ENCODE measurements at places on chromosomes 3 and 15.
A peak's percentile ranks its signal among the peaks of the same experiment; 100 is the strongest.

DNA sequence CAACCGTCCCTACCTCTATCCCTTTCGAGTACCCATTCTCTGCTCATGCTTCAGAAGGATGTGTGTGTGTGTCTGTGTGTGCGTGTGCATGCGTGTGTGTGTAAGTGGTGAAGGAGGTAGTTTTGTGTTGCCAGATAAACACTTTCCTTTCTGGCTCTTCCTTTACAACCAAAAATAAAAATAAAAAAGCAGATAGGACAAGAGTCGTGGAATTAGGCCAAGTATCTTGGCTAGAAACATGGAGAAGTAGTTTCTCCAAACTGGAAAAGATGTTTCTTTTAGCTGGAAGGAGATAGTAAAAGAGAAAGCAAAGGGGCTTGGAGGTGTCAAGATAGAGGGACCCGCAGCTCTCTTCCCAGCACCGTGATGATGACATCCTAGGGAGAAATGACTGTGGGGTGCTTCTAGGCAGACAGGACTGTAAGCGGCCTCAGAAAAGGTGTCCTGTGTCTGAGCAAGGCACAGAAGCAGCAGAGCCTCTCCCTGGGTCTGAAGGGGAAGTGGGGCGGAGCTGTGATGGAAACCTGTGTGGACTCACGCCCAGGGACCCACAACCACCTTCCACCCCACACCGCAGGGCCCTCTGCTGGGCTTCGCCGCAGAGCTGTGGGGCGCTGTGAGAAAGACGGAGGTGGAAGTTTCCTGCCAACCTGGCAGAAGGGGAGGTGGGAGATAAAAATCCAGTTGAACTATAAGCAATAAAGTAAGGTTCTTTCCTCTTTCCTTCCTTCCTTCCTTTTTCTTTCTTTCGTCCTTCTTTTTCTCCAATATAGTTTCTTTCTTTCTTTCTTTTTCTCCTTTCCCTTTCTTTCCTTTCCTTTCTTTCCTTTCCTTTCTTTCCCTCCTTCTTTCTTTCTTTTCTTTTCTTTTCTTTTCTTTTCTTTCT is 35.3 kb downstream of the MUC20 start:
- peak; percentile 38 for DNase-seq

- DNase-seq: no peak
These were observed 695.4 kb downstream of the FHIT start for GRCh38 chr3:60555686-60556354.

GRCh38 chr15:90557186-90558084 is 27.7 kb downstream of the CRTC3 start:
- DNase-seq: no peak

DNA sequence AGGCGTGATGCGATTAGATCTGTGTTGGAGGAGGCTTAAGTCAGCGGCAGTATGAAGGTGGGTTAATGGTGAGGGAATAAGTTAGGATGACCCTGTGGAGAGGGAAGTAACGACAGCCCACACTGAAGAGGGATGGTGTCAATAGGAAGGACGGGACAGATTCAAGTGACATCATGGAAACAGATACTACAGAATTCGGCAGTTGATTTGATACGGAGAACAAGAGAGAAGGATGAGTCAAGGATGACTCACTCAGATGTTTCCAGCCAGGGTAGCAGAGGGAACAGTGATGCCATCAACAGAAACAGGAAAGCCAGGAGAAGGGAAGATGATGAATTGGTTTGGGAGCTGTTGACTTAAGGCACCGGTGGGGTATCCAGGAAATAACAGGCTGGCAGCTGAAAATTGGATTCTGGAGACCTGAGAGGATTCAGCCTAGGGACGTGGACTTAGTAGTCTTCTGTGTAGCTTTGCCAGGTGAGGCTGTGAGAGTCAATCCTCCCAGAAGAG is 38.0 kb downstream of the SHC4 start:
- no peak for DNase-seq

GRCh38 chr3:12759097-12759679 is at the start of gene TMEM40:
TSS of gene TMEM40 (minus strand) at chr3:12759259. CDS start at chr3:12749832, 9,427 bp downstream.
- DNase-seq: no peak

DNA sequence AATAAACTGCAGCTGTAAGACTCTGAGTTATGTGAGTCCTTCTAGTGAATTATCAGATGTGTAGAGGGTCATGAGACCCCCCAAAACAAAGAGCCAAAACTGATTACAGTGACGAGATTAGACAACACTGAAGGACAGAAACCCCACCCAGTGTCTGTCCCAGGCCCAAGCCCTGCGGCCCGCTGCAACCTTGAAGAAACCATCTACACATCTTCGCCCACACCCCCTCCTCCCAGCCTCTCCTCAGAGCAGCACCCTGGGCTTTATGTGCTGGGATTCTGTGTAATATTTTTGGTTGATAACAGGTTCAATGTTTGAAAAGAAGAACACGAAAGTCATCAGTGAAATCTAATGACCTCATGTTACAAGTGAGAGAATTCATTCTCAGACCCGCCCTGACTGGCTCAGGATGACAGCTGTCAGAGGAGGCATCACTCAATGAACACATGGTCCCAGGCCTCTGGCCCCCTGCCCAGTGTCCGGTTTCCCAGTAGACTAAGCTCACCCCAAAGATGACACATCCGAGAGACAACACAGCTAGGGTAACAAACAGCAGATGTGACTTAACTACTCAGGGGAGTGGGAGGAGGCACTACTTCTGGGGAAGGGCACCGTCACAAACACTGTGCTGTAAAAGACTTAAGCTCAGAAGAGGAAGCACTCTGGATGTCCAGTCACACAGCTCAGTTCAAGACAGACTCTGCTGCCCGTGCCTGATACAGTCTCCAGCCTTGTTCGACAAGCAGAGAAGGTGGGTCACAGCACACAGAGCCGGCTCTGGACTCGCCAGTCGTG is 48.9 kb downstream of the NIPA2 start:
- no peak for DNase-seq

- DNase-seq: no peak
These were observed 5.2 kb downstream of the CAPN3 start for GRCh38 chr15:42364529-42364928.

- no peak for DNase-seq
These were observed 626.1 kb downstream of the CADM2 start for GRCh38 chr3:85584779-85585356.

- DNase-seq: no peak
These were observed 228.9 kb downstream of the SNRPN start for GRCh38 chr15:25183581-25184251.

GRCh38 chr15:68383161-68384074 is 48.5 kb downstream of the ITGA11 start:
- peak; percentile 46 for DNase-seq

DNA sequence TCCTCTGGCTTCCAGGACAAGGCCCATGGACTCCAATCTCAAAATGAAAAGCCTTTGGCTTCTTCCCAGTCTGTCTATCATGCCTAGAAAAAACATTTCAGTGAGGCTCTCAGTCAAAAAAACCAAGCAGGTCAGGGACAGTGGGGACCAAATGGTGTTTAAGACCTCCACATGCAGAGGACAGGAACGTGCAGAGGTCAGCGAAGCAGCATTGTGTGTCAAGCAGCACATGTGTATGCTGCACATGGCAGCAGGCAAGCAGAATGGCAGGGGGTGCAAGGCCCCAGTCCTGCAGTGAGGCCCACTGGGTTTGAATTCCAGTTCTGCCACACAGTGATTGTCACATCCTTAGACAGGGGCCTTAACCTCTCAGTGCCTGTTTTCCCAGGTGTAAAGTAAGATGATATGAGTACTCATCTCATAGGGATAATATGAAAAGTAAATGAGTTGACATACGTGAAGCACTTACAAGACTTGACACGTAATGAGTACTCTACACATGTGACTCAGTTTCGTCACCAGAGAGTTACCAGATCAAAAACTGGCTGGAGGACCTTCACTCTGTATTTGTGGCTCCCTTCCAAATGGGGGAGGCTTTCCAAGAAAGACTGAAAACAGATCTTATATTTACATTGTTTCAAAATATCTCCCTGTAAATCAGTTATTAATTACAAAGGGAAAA is 11.2 kb downstream of the STIMATE start:
- DNase-seq: no peak

- no peak for DNase-seq
These were observed 4.7 kb downstream of the BAHD1 start for GRCh38 chr15:40445421-40445922.

GRCh38 chr3:65975032-65975431 is 63.7 kb downstream of the MAGI1 start:
- DNase-seq: no peak

DNA sequence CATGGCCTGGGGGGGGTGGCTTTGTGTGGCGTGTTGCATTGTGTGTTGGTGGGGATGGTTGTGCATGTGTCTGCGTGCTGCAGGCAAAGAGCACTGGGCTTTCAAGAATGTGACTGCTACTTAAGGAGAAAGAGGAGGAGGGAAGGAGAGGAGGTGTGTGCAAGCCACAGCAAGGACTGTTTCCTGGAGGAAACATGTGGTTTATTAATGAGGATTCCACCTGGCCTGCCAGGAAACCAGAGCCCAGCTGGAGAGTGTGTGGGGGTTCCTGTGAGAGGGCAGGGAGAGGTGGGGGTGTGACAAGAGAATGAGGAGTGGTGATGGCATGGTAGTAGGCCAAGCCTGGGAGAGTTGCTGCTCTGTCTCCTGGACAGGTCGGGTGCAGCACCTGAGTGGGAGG is 258.1 kb upstream of the ROPN1 start:
- DNase-seq: no peak

DNA sequence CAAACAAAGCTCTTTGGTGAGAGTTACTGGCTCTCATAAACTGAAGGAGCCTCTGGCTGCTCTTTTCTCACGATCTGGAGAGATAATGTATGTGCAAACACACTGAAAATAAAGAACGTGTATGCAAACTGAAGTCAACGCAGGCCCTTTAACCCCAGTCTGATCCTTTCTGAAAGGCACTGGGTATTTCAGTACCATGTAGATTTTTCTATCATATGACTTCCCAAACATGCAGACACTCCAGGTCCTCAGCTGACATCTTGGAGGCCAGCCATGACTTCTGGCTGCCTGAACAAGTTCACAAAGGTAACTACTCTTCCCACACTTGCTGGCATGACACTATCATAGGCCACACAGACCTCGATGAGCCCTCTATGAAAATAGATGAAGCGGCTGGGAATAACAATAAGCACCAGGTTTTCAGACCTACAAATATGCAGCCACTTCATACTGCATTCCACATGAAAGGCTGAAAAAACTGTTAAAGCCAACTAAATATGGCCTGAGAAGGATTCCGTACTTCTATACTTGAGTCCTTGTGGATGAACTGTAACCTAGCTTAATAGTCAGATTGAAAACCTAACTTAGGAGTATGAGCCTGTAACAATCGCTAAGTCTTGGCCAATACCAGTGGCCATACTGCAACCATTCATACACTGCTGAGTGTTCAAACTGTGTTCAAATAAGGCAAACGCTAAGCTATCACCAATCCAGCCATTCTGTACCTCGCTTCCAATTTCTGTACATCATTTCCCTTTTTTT is 121.3 kb downstream of the THRB start:
- DNase-seq: no peak

- DNase-seq: no peak
These were observed 665.5 kb upstream of the NAALADL2 start for GRCh38 chr3:174193604-174194003.

Measured in CD4-positive, alpha-beta T cell treated with Interleukin-4 for 4 hours (primary cell).